ENCODE measurements at places on chromosomes 13 and 19.

GRCh38 chr13:58165617-58166016 lies 534.1 kb downstream of the PCDH17 start:
- no peak for DNase-seq

DNA sequence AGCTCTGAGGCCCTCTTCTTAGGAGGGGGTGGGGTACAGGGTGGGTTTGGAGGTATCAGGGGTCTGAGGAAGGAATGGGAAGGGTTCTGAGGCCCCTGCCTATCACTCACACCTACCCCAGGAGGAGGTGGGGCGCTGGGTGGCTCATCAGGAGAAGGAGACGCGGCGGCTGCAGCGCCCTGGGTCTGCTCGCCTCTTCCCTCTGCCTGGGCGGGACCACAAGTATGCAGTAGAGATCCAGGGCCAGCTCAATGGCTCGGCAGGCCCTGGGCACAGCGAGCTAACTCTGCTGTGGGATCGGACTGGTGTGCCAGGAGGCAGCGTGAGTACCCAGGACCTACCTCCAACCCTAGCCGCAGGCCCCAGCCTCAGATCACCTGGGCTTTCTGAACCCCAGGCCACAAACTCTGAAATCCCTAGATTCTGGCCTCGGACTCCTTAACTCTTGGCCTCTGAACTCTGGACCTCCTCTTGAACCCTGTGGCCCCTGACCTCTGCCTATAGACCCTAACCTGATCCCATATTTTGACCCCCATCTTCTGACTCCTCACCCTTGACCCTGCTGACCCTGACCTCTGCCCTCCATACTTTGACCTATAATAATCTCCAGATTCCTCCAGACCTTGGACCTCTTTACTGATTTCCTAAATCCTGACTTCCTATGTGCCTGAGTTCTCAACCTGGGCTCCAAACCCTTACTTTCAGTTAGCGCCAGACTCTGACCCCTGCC lies 24.1 kb downstream of the MEGF8 start:
- no peak for DNase-seq

- no peak for DNase-seq
Observed at GRCh38 chr13:29570051-29570654, 25.3 kb downstream of the SLC7A1 start.

DNA sequence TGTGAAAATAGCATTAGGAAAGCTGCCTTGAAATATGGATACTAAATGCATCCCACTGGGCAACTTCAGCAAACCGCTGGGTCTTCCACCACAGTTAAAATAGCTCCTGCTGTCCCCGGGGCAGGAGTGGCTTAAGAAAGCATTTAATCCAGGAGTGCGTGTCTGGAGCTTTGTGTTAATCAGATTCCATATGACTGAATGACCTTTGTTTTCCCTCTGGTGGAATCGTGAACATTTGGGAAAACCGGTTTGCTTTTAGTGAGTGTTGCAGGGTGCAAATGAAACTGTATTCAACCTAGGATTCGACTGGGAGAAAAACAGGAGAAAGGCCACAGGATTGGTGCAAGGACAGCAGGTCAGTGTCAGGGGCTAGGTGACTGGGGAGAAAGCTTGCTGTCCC lies 237.6 kb upstream of the MAB21L1 start:
- DNase-seq, result peak; percentile 63
